ENCODE measurements at places on chromosomes 16 and 17.

- DNase-seq, result no peak
Observed at GRCh38 chr17:27506348-27507218, 50.3 kb downstream of the KSR1 start.

DNA sequence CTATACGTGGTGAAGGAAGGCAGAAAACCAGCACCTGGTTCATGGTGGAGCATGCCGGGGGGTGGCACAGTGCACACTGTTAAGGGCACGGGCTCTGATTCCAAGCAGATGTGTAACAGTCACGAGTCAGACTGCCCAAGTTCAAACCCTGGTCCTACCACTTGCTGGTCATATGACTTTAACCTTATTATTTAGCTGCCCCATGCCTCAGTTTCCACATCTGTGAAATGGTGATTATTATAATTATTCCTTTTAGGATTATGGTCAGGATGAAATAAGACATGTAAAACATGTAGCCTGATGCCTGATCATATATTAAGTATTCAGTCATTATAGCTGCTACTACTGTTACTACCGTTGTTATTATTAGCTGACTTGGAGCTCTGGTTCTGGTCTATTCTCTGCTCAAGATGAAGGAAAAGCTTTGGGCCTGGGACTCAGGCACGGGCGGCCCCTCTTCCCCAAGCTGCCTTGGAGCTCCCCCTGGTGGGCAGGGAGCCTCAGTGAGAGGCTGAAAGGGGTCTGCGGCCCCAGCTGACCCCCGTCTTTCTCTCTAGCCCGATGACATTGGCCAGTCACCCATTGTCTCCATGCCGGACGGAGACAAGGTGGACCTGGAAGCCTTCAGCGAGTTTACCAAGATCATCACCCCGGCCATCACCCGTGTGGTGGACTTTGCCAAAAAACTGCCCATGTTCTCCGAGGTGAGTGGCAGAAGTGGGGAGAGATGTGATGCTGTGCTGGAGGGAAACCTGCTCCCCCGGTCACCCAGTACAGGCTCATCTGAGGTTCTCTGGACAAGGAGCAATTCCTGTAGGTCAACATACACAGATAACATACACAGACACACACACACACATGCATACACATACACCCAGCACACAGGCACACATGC is 14.0 kb downstream of the NR1D1 start:
- DNase-seq, result no peak

DNA sequence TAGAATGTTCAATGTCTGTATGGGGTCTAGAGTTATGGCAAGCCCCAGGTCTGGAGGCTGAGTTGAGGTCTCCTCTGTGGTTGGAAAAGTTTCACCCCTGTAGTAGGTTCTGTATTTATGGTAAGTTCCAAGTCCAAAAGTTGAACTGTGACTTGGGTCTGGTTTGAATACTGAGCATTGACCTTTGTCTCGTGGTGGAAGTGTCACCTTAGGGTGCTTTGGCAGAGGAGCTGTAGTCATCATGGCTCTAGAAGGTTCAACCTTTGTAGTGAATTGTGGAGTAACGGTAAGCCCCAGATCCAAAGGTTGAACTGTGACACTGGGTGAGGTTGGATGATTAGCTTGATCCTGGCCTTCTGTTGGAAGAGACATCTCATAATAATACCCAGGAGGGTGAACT is 17.6 kb downstream of the RDM1 start:
- DNase-seq, result no peak

GRCh38 chr17:49209061-49209571 is 1.3 kb downstream of the GNGT2 start:
- no peak for DNase-seq

DNA sequence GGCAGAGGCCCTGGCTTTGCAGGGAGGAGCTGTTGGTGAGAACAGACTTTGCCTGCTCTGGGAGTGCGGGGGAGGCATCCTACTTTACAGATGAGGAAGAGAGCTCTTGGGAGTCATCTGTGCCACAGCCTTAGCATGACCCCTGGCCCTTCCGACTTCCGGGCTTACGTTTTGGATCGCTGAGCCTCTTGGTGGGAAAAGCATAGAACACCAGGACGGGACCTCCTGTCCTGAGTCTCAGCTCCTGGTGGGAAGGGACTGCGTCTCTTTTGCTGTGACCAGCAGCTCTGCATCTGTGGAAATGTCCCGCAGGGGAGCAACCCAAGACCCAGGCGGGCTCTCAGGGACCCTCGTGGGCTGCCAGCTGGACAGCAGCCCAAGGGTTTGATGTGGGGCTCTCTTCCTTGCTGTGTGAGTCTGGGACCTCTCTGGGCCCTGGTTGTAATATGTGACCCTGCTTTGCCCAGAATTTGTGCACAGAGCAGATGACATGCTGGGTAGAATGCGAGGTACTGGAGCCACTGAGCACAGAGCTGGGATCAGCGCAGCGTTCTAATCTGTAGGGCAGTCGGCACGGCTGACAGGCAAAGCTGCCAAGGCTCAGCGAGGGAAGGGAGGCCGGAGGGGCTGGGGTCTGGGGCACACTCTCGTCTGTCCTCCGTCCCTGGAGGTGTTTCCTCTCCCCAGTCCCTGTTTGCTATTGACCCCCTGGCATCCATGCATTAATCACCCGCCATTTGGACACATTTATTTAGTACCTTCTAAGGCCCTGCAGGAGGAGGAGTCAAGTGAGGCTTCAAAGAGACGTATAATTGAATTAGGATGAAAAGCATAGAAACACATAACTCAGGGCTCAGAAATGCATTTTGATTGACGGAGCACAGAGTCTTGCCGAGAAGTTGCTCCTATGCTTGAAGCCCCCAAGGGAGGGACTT is 64.0 kb downstream of the NT5M start:
- no peak for DNase-seq

DNA sequence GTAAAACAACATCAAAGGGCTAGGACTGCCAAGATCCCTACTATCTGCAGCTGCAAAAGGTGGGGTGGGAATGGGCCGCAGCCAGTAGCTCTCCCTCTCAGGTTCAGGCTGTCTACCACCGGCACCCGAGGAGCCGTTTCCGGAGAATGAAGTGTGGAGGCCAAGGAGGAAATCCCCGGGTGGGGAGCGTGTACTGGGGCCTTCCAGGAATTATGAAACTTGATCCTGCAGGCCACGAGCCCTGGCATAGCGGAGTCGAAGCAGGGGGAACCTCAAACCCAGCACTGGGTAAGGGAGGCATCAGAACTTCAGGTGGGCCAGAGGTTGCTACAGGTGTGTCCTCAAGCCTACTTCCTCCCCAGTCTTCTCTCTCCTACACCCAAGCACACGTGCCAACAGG is 5.1 kb downstream of the INPP5K start:
- DNase-seq, result no peak

- no peak for DNase-seq
Observed at GRCh38 chr17:52696362-52696761, 537.8 kb upstream of the CA10 start.

- no peak for DNase-seq
Observed at GRCh38 chr16:64153718-64154117, 968.1 kb downstream of the CDH11 start.
